D721Med (cell line): ENCODE measurements at places on chromosomes 2 and 18.

GRCh38 chr18:9704233-9705118 lies 3.6 kb upstream of the RAB31 start:
- DNase-seq = no peak

- DNase-seq = no peak
Observed at GRCh38 chr2:232250246-232251175, 128.0 kb upstream of the ALPP start.

GRCh38 chr2:181426672-181427071 lies 30.5 kb upstream of the ITGA4 start:
- no peak for DNase-seq

DNA sequence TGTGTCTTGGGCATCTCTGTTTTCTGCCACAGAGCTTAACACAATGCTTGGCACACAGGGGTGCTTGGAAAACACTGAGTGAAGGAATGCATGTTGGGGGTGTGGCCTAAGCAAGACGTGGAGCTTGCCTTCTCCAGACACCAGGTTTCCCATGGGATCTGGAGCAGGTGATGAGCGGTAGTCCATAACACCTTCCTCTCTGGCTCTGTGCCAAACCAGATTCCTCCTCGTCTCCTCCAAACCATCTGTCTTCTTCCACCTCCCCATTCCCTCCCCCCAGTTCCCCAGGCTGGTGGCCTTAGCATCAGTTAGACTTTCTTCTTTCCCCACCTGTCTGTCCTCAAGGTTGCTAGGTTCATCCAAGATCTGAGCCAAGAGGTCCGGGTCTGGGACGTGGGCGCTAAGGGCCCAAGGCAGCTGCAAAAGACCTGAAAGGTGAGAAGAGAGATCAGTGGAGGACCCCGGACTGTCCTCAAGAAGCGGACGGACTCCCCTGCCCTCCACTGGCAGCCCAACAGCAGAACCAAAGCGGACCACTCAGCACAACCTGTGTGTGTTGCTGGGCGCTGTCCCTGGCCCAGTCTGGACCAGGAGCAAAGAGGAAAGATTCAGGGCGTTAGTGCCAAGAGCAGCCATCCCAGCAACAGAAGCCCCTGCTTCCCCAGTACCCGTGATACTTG lies 1.2 kb upstream of the ITM2C start:
- DNase-seq = no peak

GRCh38 chr2:185208261-185208660 lies 530.3 kb upstream of the FSIP2 start:
- DNase-seq = no peak

- DNase-seq = no peak
Observed at GRCh38 chr18:24000613-24001490, 13.7 kb upstream of the TTC39C start.

DNA sequence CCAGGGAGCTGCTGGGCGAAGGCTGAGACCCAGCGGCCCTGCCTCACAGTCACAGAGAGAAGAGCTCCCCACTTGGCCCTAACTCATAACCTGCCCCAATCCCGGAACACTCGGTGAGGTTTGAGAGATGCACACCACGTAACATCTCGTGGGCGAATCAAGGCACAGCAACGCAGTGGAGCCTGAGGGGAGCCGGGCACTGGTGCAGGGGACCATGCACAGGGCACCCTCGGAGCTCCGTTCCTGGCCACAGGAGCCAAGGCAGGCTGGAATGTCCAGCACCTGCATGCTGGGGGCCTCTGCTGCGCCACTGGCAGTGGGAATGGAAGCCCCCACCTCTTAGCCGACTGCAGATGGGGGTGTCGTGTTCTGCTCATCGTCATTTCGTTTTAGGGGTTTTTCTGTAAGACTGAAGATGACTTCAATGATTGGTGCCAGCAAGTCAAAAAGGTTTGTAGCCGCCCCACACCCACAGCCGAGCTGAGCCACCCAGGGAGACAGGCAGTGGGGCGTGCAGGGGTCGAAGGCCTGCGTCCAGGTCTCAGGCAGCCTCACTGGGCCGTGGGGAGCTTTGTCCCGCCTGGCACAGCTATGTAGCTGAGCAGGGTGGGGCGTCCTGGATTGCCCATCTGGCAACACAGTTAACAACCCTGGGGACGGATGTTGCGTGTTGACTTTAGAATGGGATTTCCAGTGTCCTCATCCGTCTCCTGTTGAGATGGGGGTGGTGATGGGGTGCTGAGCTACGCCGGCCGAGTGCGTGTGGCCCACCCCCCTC lies 16.1 kb downstream of the DTYMK start:
- DNase-seq = no peak

- no peak for DNase-seq
Observed at GRCh38 chr2:239212929-239213642, 187.7 kb downstream of the HDAC4 start.

DNA sequence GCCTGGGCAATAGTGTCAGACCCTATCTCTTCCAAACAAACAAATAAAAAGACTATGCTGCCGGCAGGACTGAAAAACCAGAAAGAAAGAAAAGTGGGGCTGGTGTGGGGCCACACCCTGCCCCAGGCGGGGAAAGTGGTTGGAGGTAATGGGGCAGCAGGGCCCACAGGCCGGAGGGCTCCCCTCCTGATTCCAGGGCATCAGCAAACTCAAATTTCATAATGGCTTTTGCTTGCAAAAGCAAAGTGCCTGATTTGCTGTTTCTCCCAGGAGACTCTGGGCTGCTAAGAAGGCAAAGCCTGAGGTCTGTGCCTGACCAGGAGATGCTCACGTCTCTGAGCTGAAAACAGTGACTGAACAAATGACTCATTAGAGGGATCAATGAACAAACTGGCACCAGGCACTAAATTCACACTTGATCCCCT lies 121.9 kb downstream of the HDAC4 start:
- no peak for DNase-seq

GRCh38 chr18:3688690-3689089 lies 238.7 kb downstream of the TGIF1 start:
- DNase-seq = no peak

DNA sequence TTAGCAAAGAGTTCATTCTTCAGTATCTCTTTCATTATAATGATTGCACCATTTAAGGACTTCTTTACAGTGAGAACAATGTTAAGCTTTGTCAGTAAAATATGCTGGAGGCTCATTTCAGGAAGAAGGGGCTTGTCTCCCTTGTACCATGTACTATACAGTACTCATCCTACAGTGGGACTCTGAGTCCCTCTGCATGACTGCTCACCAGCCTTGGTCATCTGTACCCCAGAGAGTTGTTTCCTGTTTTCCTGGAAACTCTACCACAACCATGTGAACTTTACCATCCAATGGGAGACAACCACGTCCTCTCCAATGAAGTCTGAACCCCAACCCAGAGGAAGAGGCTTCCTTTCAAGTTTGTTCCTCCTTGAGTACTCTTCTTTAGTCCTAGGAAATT lies 1171.1 kb upstream of the CRIM1 start:
- no peak for DNase-seq

DNA sequence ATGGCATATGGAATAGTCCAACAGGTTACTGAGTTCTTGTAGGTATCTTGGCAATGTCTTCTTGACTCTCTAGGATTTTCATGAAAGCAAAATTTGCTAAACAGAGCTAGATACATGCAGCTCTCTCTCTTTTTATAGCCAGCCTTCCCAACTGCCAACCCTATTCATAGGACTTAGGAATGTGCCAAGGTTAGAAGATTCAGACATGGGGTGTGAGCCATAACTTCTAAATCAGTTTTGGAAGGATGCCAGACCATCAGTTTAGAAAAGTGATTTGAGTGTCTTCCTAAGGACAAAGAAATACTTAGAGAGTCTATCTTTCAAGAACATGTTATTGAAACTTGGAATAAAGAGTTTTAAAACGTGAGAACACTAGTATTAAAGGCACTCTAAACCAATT lies 619.5 kb upstream of the FANCL start:
- no peak for DNase-seq

- DNase-seq = no peak
Observed at GRCh38 chr2:34949316-34949715, 1350.2 kb upstream of the FAM98A start.

- DNase-seq = no peak
Observed at GRCh38 chr2:20470211-20470610, 23.3 kb downstream of the RHOB start.

DNA sequence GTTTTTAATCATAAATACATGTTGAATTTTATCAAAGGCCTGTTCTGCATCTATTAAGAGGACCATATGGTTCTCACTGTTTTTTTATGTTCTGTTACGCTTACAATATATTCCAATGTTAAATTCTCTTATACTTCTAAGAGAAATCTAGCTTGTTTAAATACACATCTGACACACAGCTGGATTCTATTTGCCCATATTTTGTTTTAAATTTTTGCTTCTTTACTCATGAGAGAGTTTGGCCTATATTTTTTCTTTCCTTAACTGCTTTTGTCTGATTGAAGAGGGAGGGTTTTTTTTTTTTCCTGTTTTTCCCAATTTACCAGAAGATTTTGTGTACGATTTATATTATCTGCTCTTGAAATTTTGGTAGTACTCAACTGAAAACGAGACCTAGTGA lies 34.9 kb downstream of the RNF144A start:
- DNase-seq = no peak

GRCh38 chr2:9237831-9238230 lies 31.2 kb downstream of the ASAP2 start:
- no peak for DNase-seq

DNA sequence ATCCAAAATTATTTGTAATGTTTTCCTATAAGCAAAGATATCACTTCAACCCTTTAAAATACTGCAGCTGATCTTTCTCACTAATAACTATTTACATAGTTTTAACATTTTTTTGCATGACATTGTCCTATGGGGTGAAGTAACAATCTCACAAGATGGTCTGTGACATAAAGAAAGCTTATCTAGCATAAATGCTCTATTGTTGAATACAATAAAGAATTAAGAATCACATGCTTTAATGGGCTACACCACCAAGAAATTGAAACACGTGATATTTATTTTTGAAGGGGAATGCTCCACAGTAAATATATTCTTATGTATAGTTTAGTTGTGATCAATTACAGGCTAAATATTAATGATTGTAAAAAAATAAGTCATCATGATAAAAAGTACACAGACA lies 441.1 kb downstream of the PTH2R start:
- no peak for DNase-seq

DNA sequence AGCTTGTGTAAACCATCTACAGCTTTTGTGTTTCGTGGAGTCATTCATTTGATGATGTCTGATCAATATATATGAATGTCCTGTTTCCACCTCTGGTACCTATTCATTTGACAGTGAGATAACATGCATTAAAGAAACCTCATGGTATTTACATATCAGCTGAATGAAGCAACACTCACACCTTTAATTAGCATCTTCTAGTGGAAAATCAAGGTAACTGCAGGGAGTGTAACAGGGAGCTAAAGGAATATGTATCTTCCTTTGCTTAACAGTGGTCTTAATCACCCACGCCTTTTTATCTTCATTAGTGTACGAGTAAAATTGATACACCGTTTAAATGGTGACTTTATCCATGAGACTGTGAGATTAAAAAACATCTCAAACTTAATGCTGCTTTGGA lies 15.6 kb downstream of the SLC39A10 start:
- DNase-seq = no peak

DNA sequence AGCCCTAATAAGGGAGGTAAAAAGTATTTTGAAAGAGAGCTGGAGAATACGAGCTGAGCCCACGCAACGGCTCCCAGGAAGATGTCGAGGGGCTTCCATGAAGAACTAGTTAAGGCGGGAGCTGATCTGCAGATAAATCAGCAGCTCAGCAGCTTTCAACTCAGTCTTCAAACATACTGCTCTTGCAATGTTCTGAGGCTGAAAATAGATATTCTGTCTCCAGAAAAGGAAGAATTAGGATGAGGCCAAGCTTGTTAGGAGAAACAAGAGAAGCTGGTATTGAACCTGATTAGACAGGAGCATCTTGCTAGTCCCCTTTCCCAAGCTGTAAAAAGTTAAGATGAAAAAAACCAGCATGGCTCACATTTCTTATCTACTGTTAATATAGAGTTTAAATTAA lies 91.1 kb downstream of the AFF3 start:
- no peak for DNase-seq

GRCh38 chr2:128364441-128364911 lies 45.8 kb upstream of the HS6ST1 start:
- no peak for DNase-seq

DNA sequence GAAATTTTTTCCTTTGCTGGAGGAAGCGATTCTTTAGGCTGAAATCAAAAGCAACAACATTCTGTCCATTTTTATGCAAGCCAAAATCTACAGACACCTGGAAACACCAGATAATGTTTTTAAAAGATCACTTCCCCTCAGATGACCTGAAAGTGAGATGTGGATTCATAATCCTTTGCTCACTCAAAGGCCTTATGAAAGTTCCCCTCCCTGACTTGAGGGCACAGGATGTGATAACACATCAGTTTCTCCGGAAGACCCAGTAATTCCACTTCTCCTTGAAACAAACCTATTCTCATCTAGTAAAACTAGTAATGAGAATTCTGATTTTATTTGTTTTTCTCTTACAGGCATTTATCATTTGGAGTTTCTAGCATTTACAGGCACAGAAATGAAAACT lies 218.3 kb upstream of the RND3 start:
- DNase-seq = no peak

DNA sequence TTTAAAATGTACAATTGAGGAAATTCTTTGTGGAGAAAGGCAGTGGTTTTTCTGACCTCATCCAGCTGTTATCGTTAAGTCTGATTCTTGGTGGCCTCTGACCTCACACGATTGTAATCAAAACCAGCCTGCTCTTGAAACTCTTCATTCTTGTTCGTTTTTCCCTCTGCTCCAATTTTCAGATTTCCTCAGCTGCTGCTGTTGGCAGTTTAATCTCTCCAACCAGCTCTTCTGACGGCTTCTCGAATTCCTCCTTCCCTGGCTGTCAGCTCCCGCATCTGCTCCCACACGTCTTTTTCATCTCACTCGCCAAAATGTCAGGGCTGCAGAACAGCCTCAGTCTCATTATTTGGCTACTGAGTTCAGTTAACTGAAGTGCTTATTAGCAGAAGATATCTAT lies 136.1 kb downstream of the DCDC2C start:
- no peak for DNase-seq

DNA sequence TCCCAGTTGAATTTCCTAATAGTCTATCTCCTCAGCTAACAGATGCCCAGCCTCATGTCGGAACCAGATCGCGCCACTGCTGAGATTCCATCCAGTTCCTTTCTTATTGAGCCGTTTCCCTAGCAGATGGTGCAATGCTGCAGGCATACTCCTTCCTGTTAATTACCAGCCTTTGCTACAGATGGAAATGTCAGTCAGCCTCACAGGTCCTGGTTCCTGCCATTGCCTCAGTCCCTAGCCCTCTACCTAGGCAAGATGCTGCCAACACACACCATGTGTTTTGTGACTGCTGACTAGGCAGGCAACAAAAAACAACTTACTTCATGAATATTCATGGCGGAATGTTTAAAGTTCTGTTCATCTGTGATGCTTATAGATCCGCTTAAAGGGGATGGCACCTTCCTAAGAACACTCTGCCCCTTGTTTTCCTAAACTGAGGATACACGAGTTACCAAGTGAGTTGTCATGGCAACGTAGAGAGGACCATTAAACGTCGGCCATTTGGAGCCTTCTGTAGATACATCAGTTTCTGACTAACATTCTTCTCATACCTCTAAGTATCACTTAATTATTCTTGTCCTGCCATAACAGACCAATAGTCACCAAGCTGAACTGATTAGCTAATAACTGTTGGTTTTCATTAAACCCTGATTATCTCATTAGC lies 749.5 kb downstream of the RNF144A start:
- no peak for DNase-seq
